Neural crest cell (in vitro differentiated cells): ENCODE measurements at places on chromosomes 3 and 15. TPM values are rescaled to one million over a fixed set of nuclear protein-coding genes. Genes with fewer than 3 reads are reported as not detected.

DNA sequence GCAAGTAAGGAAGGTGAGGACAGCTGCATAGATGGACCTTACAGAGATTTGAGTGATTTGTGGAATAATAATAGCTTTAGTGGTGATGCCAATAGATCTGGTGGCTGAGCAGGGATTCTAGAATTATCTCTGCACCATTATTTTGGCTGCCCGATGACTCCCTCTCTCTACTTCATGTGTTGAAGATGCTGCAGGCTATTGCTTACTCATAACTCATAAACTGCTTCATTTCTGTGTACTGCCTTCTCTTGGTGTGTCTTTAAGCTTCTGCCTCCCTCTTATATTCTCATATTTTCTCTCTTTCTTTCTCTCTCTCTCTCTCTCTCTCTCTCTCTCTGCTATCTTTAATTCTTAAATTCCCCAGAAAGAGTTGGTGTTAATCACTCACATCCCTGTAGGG is 256.0 kb upstream of the TRIM42 start:
- no peak for DNase-seq

GOLGA6L9 gene
- total RNA-seq = 6.4 and 6.6 TPM in 2 replicates

DNA sequence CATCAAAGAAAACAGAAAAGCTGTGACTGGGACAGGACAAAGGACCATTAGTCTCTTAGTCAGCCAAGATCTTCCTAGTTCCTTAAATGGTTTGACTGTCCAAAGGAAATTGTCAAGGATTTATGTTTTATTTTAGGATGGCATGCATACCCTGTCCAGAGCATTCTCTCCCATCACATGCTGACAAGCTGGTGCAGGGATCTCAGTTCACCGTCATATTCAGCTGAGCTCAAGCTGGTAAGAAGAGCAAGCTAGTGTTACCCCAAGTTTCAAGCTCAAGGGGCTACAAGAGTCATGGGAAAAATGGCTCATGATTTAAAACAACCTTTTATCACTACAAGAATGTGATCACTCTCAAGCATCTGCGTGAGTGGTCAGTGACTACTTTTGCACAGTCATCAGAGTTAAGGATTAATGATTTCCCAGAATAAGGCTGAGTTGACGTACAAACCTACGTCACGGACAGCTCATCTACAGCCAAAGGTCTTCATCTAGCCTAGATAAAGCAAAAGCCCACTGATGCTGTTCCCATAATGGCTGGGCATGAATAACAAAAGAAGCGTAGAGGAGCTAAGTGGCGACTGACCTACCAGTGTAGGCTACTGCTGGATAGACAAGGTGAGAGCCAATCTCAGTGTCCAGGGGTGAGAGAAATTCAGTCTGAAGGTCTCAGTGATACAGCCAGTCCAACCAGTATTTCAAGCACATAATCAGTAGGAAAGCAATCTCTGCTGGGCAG is 157.5 kb downstream of the GABRB3 start:
- DNase-seq = no peak

GRCh38 chr3:36792342-36792741 is 28.0 kb upstream of the DCLK3 start:
- peak; percentile 41 for DNase-seq

- no peak for DNase-seq
Observed at GRCh38 chr15:63277893-63278456, 570 bp downstream of the APH1B start.

DNA sequence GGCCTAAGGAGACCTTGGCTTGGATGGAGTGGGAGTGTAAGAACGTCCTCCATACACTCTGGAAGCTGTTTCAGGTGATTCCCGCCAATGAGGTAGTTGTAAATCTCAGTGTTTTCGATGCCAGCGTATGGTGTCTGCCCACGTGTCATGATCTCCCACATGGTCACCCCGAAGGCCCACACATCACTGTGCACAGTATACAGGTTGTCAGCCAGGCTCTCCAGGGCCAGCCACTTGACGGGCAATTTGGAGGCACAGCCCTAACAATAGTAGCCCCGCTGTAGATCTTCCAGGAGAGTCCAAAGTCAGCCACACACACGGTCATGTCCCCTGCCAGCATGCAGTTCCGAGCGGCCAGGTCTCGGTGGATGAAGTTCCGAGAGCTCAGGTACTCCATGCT is 51.9 kb downstream of the ETFA start:
- DNase-seq = no peak
